Thymus (tissue), 14 donors: ENCODE measurements at places on chromosomes 12 and 14. TPM values are rescaled to one million over a fixed set of nuclear protein-coding genes. Genes with fewer than 3 reads are reported as not detected.

KRT5 gene
- polyA plus RNA-seq = 1,023 TPM

FAM222A gene
- 0.78 TPM for polyA plus RNA-seq

LACRT gene
- 11.5 TPM for polyA plus RNA-seq

GPX2 gene
- polyA plus RNA-seq = 20.3 TPM

SLC7A7 gene
- 16.7 TPM for polyA plus RNA-seq

CRADD gene
- polyA plus RNA-seq = 13.9 TPM

CLEC2B gene
- 42.7 TPM for polyA plus RNA-seq

C14orf39 gene
- polyA plus RNA-seq = 0.66 TPM

GRIN2B gene
- 0.02 TPM for polyA plus RNA-seq

MYH6 gene
- 0.25 TPM for polyA plus RNA-seq

CD69 gene
- 222 TPM for polyA plus RNA-seq

POTEM gene
- not detected for polyA plus RNA-seq

IGFBP6 gene
- polyA plus RNA-seq = 27.4 TPM

DNA sequence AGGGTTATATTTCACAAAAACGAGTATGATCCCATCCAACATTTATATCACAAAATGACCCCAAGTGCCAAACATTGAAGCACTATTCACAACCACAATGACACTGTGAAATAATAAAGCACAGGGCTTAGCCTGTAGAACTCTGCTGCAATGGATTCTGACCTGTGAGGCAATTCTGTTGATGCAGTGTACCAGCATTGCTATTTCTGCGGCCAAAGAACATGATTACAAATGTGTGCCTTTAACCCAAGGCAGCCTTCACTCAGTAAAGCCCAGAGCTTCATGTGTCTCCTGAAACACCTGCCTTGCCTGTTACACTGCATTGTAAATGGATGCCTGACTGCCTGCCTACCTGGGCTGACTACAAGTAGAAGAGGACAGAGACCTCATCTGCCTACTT, 158.0 kb downstream of the PPM1H start:
- DNase-seq = no peak

- no peak for DNase-seq
Observed at GRCh38 chr12:116662612-116663144, 75.2 kb downstream of the SPRING1 start.

DNA sequence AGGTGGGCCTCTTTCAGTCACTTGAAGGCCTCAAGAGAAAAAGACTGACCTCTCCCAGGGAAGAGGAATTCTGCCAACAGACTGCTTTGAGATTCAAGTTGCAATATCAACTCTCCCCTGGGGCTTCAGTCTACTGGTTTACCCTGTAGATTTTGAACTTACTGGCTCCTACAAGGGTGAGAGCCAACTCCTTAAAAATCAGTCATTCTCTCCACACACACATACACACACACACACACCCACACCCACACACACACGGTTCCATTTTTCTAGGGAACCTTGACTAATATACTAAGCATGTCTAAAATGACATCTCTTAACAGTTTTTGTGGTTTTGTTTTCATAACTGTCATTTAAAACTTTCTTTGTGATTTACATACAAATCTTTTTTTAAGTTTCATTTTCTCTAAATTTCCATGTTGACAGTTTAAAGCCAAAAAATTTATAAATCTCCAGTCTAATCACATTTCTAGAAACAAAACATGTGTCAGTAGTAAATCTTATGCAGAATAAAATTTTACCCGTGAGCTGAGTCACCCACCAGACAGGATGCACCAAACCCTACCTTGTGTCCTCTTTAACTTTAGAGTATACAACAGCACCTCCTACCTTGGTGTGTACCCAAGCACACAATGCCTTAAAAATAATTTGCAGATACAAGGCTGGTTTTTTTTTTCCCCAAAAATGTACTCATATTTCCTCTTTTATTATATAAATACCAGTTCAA, 394.6 kb downstream of the AEBP2 start:
- no peak for DNase-seq

DNA sequence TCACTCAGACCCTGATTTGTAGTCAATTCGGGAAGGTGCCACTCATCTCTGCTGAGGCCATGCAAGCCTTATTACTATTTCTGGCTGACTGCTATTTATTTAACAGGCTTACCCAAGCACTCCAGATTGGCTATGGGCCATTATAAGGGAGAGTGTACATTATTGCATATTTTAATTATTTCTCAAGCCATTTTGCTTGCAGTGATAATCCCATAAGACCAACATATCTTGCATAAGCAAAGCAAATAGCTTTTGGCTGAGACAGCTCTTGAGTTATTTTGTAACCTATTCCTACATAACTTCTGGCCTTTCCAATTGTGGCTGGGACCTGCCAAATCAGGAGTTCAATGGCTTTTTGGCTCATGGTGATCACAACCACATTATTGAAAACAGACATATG, 509.6 kb upstream of the USP15 start:
- DNase-seq = no peak

- DNase-seq = no peak
Observed at GRCh38 chr14:90777830-90778485, 38.3 kb downstream of the TTC7B start.

DNA sequence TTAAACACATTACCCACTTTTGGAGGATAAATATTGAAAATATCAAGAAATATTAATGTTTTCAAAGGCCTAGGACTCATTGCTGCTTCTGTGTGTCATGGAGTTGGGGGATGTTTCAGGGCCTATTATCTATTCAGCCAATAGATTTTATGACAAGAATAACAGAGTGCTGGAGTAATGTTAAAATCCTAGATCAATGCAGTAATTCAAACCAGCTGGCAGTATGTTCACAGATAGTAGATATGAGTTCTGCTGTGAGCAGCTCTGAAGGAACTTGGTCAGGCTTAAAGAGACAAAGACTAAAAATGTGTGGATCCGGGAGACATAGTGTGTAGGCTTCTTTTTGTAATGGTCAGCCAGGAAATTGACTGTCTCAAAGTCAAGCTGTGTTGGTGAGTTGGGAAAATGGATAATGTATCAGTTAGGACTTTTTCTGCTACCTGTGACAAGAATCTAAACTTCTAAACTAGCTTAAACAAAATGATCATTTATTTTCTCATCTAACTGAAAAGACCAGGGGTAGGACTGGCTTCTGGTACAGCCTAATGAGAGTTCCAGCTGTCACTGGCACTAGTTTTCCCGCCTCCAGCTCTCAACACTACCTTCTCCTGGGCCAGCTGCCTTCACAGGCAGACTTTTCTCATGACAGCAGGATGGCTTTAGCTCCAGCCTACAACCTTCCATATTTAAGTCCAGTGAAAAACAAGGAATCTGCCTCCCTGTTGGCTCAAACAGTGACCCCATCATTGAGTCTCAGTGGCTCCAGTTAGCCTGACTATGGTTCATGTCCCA, 16.3 kb upstream of the POLR3B start:
- no peak for DNase-seq

- DNase-seq = no peak
Observed at GRCh38 chr14:102667703-102668102, 75.3 kb downstream of the RCOR1 start.

DNA sequence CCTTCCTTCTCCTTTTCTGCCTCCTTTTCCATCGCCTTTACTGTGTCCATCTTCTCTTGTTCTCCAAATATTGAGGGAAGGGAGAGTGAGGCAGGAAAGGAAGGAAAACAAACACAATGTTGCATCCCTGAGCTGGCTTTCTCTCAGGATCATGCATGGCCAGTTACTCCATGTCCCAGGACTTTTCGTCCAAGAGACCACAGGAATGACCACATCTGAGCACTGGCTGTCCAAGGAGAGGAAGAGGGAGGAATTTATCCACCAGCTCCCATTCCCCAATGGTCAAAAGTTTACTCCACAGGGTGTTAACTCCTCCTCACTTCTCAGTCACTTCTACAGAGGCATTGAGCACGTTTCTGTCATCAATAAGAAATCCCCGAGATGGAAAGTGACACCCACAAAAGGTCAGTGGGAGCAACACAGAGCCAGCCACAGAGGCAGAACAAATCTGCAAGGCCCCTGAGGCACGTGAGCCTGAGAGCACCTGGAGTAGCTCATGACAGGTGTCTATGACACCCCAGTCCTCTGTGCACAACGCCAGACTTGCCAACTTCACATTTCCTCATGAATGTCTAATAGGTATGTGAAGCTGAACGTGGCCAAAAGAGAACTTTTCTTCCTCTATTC, 177.3 kb upstream of the NUDT4 start:
- DNase-seq = no peak

DNA sequence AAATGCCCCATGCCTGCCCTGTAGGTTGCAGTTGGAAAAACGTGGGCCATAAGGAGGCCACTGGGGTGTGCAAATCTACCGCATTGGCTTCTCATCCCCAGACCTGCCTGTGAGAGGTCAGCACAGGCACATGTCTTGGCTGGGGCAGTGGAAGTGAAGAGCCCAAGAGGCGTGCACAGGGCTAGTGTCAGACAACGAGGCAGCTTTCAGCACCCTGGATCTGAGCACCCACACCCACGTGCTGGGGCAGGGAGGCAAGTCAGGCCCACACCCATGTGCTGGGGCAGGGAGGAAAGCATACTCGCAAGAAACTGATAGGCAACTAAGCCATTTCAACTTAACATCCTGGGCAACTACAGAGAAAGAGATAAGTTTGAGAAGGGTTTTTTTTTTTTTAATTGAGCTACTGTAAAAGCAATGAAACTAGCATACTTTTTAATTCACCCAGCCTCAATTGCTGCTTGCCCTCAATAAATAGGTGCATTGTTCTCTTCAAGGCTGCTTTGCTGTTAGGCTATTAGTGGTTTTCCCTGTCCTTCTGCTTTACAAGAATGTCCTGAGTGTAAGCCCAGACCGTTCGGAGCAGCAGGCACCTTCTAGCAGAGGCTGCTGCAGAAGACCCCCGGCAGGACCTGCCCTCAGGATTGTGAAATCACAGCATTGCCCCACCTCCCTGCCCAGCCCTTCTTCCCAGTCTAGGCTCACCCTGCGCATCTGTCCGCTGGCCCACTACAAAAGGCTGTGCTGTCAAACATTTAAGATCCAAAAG, 355.3 kb upstream of the FKBP4 start:
- DNase-seq = no peak

DNA sequence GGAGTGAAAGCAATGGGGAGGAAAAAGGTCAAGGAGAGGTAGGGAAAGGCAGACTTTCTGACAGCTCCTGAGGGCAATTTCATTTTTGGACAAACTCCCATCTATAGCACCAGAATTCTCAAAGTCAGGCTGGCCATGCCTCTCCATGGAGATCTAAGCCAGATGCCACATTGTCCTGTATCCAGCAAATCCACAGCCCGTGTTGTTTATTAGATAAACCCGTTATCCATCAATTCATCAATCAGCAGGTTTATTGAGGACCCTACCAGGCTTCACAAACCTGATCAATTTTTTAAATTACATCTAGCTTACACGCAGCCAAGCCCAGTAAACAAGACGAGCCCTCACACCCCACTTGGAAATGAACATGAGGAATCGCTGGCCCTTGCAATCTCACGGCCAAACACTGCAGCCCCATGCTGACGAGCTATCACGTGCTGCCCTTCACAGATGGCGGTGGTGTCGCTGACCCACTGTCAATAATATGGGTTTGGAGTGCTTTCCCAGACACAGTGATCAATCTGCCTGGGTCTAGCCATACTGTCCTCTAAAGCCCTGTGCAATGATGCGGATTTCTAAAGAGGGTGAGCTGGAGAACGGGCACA, 332.9 kb downstream of the DPF3 start:
- DNase-seq = no peak

DNA sequence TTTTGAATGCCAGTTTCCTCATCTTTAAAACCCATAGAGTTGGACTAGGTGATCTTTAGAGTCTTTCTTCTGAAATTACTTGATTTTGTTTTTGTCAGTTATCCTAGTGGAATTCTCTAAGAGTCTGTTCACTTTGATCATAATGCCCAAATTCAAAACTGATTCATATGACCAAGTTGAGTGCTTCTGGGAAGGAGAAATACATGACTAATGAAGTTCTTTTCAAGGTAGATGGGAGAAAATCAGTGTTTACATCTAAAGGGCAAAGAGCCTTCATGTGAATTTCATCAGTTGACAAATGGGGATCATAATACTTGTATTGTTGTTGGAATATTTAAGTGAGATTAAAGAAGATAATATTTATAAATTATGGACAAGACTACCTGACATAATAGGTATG, 53.2 kb downstream of the ERC1 start:
- no peak for DNase-seq

DNA sequence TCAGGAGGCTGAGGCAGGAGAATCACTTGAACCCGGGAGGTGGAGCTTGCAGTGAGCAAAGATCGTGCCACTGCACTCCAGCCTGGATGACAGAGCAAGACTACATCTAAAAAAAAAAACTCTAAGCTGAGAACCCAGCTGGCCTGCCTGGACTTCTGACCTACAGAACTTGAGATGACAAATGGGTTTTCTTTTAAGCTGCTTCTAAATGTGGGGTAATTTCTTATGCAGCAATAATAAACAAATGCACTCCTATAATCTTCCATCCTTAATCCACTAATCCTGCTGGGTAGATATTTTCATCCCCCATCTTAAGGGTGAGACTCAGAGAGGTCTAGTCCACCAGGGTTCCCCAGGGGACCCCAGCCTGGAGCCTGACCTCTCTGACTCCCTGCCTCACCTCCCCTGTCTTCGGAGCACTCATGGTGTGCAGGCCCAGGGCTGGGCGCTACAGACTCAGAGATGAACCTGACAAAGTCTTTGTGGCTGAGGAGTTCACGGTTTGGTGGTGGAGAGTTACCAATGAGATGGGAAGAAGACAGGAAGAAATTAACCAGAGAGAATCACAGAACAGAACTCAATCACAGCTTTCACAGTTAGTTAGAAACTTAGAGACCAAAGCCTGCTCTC, 39.7 kb upstream of the BDKRB2 start:
- DNase-seq = no peak

GRCh38 chr12:98686603-98687002, 41.5 kb downstream of the APAF1 start:
- no peak for DNase-seq

DNA sequence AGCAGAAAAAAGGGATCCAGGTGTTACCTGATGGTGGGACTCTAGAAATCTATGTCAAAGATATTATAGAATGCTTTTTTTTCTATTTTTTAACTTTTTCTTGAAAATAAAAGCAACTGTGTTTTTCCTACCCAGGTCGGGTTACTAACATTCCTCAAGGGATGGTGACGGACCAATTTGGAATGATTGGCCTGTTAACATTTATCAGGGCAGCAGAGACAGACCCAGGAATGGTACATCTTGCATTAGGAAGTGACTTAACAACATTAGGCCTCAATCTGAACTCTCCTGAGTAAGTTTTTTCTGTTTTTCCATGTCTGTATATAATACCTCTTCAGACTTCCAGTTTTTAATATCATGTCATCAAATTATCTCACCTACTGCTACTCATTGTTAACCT, 27.6 kb upstream of the KCNMB4 start:
- no peak for DNase-seq
